ENCODE measurements at places on chromosomes 2 and 18. TPM values are rescaled to one million over a fixed set of nuclear protein-coding genes. Genes with fewer than 3 reads are reported as not detected.

The TRAPPC12 gene
- total RNA-seq: 94.0 TPM

The OR6B2 gene
- not detected for total RNA-seq

The GKN2 gene
- total RNA-seq: 0.75 TPM

The CAPN14 gene
- total RNA-seq: not detected

The KIF5C gene
- total RNA-seq: 6.2 TPM

The PDCL3 gene
- 8.1 TPM for total RNA-seq

The SOX11 gene
- not detected for total RNA-seq

The MITD1 gene
- total RNA-seq: 13.3 TPM

The GNLY gene
- total RNA-seq: not detected

The ZDBF2 gene
- total RNA-seq: 5.0 TPM

The GPBAR1 gene
- total RNA-seq: not detected

The TYMS gene
- 0.53 TPM for total RNA-seq

The IL36B gene
- total RNA-seq: not detected

The MTLN gene
- total RNA-seq: 381 TPM

The RND3 gene
- total RNA-seq: 10.7 TPM

The SAP130 gene
- 2.8 TPM for total RNA-seq

The RAB31 gene
- total RNA-seq: 36.8 TPM

The MYO7B gene
- 1.3 TPM for total RNA-seq

The LRRC30 gene
- not detected for total RNA-seq

The METTL8 gene
- 6.7 TPM for total RNA-seq

The ALPG gene
- total RNA-seq: not detected

The SLC4A5 gene
- 0.11 TPM for total RNA-seq

The TOGARAM2 gene
- not detected for total RNA-seq

The AAK1 gene
- total RNA-seq: 53.4 TPM

The STAT4 gene
- total RNA-seq: 0.85 TPM

The SPP2 gene
- not detected for total RNA-seq

The VIL1 gene
- total RNA-seq: not detected

The ZNF638 gene
- total RNA-seq: 56.0 TPM

The NYAP2 gene
- total RNA-seq: not detected

The NCKAP5 gene
- total RNA-seq: 0.75 TPM

The COL3A1 gene
- 411 TPM for total RNA-seq

The DYSF gene
- total RNA-seq: 58.3 TPM

The CD226 gene
- 3.3 TPM for total RNA-seq

The TAF4B gene
- 3.0 TPM for total RNA-seq

The CHPF gene
- 249 TPM for total RNA-seq

The LYPD1 gene
- not detected for total RNA-seq

The FSHR gene
- total RNA-seq: not detected

The CTNNA2 gene
- not detected for total RNA-seq

The TWIST2 gene
- 108 TPM for total RNA-seq

The OSR1 gene
- total RNA-seq: 66.7 TPM

The CRYGB gene
- total RNA-seq: not detected

The MC4R gene
- total RNA-seq: not detected

The AQP12B gene
- total RNA-seq: not detected

The SKOR2 gene
- total RNA-seq: not detected

The RAX gene
- not detected for total RNA-seq

The TMEM163 gene
- total RNA-seq: not detected

The ACSL3 gene
- 48.9 TPM for total RNA-seq
